ENCODE measurements at places on chromosomes 16 and 17. TPM values are rescaled to one million over a fixed set of nuclear protein-coding genes. Genes with fewer than 3 reads are reported as not detected.
A peak's percentile ranks its signal among the peaks of the same experiment; 100 is the strongest.

GRCh38 chr16:89495121-89495520 lies 4.8 kb upstream of the ANKRD11 start:
- no peaks in the 10 kb centered on the region for H3K4me1 ChIP-seq
- no peaks in the 10 kb centered on the region for H3K27me3 ChIP-seq
- DNase-seq = no peak

DNA sequence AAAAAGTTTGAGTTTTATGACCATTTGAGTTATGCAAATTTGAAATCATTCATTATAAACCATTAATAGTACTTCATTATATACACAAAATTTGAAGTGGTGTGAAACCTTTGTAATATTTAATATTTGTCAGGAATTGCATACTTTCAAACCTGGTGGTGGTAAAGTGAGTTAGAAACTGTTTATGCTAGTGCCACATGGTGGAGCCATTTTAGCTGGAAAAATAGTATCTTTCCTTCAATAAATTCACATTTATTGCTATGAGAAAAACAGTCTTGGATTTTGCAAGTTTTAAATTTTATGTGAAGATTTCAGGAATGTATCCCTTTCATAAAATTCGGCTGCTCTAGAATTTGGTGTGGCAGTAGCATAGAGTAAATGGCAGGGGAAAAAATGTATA lies 7.3 kb upstream of the BLMH start:
- no peaks in the 10 kb centered on the region for H3K4me1 ChIP-seq
- H3K27ac ChIP-seq = no peak overlapping the region
- no peak overlapping the region for H3K4me3 ChIP-seq
- DNase-seq = no peak

GRCh38 chr16:53565296-53565863 lies 62.4 kb upstream of the AKTIP start:
- no peaks in the 10 kb centered on the region for H3K27me3 ChIP-seq
- H3K4me1 ChIP-seq = peaks cover 6% of the 10 kb centered on the region
- H3K36me3 ChIP-seq = no peaks in the 10 kb centered on the region
- no peak overlapping the region for H3K27ac ChIP-seq

DNA sequence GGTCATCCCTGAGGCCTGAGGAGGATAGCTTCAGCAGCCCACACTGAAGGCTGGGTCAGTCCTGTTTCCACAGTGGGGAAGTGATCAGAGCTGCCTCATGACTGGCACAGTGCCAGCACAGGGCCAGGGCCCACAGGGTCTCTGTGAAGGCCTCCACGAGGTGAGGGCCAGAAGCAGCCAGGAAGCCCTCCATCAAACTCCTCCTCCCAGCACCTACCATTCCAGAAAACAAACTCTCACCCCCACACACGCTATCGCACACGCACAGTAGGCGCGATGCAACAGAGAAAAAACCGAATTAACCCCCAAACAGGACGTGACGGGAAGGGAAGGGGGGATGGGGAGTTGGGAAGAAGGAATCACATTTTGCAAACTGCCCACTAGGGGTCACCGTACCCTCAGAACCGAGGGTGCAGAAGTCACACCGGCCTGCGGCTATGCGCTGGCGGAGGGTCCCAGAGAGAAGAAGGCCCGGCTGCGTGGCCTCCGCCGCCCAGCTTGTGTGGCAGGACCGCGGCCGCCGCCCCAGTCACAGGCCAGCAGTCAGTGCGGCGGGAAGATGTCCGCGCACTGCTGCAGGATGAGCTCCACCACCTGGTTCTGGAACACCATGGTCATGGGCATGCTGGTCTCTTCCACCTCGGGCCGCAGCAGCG lies 37.6 kb downstream of the ARHGAP27 start:
- peak; percentile 68 for DNase-seq
- no peaks in the 10 kb centered on the region for H3K4me1 ChIP-seq
- no peak overlapping the region for H3K4me3 ChIP-seq
- no peak overlapping the region for H3K27ac ChIP-seq
- H3K27me3 ChIP-seq = no peaks in the 10 kb centered on the region

- DNase-seq = no peak
- H3K4me1 ChIP-seq = peaks cover 65% of the 10 kb centered on the region
- H3K27me3 ChIP-seq = no peaks in the 10 kb centered on the region
These were observed 32.1 kb upstream of the KRT17 start for GRCh38 chr17:41656249-41657023.

DNA sequence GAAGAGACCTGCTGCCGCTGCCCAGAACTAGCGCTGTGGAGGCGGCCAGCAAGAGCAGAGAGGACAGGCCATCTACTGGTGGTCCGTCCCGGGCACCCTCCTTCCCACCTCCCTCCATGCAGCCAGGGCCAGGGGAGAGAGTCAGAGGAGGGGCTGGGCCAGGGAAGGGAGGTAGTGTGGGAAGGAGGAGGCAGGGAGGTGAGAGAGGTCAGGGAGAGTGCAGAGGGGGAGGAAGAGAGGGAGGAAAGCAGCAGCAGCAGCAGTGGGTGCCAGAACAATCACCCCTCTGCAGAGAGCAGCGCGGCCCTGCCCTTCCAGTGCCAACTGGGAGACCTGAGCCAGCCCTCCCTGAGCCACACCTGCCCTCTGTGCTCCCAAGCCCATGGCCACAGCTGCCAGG lies 6.6 kb downstream of the C16orf95 start:
- H3K4me1 ChIP-seq = no peaks in the 10 kb centered on the region
- no peaks in the 10 kb centered on the region for H3K36me3 ChIP-seq
- no peak overlapping the region for H3K27ac ChIP-seq
- H3K4me3 ChIP-seq = no peak overlapping the region

DNA sequence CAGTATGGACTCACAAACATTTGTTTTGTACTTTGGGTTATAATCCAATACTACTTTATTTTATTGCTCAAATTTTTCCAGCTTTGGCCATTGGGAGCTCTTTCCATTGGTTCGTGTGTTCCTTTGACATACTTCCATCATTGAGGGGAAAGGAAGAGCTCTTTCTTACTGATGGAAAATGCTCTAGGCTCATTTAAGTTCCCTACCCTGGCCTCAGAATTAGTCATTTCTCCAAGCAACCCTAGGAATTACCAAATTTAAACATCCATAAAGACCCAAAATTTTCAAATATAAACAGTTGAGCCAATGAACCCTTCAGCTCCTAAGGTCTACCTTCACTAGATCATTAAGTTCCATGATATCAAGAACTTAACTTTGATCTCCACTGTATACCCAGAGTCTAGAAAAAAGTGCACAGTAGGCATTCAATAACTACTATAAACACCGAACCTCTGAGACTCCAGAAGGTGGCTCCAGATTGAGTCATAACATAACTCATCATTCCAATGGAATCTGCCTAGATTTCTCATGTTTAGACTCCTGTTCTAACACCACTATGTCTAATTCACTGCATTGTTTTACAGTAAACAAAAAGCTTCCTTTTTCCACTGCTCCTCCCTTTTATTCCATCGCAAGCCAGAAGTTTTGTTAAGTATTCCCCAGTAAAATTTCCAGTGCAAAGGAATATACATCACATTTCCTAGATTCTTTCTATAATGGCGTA lies 39.0 kb downstream of the SMURF2 start:
- peaks cover 13% of the 10 kb centered on the region for H3K36me3 ChIP-seq
- H3K4me3 ChIP-seq = peak overlapping the region; percentile 49
- DNase-seq = peak; percentile 79
- peak overlapping the region; percentile 73 for H3K27ac ChIP-seq
- H3K27me3 ChIP-seq = no peaks in the 10 kb centered on the region

GRCh38 chr16:56999409-57000270 lies 10.3 kb downstream of the NLRC5 start:
- H3K27me3 ChIP-seq = no peaks in the 10 kb centered on the region
- no peaks in the 10 kb centered on the region for H3K36me3 ChIP-seq

DNA sequence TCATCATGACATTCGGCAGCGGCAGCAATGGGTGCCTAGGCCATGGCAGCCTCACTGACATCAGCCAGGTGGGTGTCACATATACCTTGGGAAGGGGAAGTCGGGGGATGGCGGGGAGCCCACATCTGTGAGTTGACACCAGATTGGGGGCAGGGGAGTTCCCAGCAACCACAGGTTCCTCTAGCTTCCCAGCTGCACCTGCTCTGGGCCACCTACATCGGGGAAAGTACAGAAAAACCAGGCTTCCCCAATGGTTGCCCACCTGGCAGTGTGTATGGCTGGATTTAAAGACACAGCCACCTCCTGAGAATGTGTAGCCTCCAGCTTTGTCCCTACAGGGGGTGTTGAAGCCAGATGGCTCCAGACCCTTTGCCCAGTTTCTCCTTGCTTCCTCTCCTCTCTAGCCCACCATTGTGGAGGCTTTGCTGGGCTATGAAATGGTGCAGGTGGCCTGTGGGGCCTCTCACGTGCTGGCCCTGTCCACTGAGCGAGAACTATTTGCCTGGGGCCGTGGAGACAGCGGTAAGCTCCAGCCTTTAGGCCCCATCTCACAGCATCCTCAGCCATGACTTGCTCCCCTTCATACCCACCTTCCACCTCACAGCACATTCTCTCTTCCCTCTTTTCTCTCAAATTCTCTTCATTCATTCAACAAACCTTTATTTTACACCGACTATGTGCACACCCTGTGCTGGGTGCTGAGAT lies 5.0 kb upstream of the TRAF4 start:
- no peak overlapping the region for H3K4me3 ChIP-seq
- peaks cover 6% of the 10 kb centered on the region for H3K36me3 ChIP-seq
- DNase-seq = no peak
- no peaks in the 10 kb centered on the region for H3K27me3 ChIP-seq
- peaks cover 6% of the 10 kb centered on the region for H3K4me1 ChIP-seq
- no peak overlapping the region for H3K27ac ChIP-seq

DNA sequence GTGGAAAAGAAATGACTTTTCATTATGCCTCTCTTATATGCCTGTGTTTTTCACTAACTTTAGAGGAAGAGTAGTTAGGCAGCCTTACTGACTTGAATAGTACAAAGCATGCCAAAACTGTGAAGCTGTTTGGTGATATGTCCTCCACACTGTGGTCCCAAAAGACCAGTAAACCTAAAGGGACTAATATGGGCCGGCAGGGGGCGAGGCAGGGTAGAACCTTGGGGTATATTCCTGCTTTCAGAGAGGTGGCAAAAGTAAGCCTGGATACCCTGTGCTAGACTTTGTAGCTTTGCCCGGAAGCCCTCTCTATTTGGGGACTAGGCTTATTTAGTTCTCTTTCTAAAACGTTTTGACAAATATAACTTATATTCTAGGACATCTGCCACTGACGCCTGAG lies 36.5 kb upstream of the VWA3A start:
- H3K4me1 ChIP-seq = no peaks in the 10 kb centered on the region
- DNase-seq = no peak
- H3K27ac ChIP-seq = no peak overlapping the region
- no peaks in the 10 kb centered on the region for H3K27me3 ChIP-seq

CCNF gene
- total RNA-seq = 7.5 TPM

FOXN1 gene
- not detected for total RNA-seq

TPSG1 gene
- not detected for total RNA-seq

SLC22A31 gene
- total RNA-seq = not detected

KRTAP16-1 gene
- not detected for total RNA-seq

NUDT7 gene
- 6.7 TPM for total RNA-seq

GJC1 gene
- total RNA-seq = 6.9 TPM

CDYL2 gene
- 7.1 TPM for total RNA-seq
